ENCODE measurements at places on chromosomes 5 and 9. TPM values are rescaled to one million over a fixed set of nuclear protein-coding genes. Genes with fewer than 3 reads are reported as not detected.

DNA sequence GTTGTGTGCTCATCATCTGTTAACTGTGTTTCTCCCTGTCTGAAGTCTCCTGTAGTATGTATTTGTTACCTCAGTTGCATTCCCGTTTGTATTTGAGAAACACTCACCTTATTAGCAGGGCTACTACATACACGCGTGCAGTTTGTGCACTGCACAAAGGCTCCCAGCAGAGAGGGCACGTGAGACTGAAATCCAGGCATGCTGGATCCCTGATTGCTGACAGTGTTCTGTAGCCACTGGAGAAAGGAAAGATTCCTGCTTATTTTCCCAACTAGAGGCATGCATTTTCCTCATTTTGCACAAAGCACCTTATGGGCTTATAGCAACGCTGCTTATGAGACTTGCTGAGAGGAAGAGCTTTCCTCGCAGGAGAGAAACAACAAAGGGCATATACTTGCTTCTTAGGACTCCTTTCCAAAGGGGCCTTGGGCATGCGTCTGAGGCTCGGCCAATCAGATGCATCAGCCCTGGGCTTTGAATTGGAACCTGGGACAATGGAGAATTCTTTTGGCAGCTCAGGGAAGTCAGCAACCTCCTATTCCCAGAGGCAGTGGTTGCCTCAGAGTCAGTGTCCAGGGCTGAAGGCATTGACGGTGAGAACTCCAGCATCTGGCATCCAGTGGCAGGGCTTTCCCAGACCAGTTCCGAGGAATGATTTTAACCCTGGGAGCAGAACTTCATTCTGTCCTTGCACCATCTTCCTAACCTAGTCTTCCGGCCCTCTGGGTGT lies 9.9 kb upstream of the MEGF10 start:
- H3K36me3 ChIP-seq: no peaks in the 10 kb centered on the region
- no peaks in the 10 kb centered on the region for H3K27me3 ChIP-seq
- no peak for DNase-seq
- no peak overlapping the region for H3K27ac ChIP-seq
- no peak overlapping the region for H3K4me3 ChIP-seq

GRCh38 chr5:54637654-54638053 lies 120.1 kb downstream of the SNX18 start:
- no peaks in the 10 kb centered on the region for H3K27me3 ChIP-seq
- no peak for DNase-seq
- H3K27ac ChIP-seq: no peak overlapping the region

GRCh38 chr5:153084511-153084910 lies 406.0 kb upstream of the GRIA1 start:
- no peak for DNase-seq
- no peak overlapping the region for H3K4me3 ChIP-seq
- H3K36me3 ChIP-seq: no peaks in the 10 kb centered on the region
- H3K4me1 ChIP-seq: no peaks in the 10 kb centered on the region
- H3K27ac ChIP-seq: no peak overlapping the region

GRCh38 chr9:37995961-37996818 lies 72.8 kb downstream of the SHB start:
- H3K27ac ChIP-seq: no peak overlapping the region
- H3K27me3 ChIP-seq: no peaks in the 10 kb centered on the region
- no peak for DNase-seq
- no peak overlapping the region for H3K4me3 ChIP-seq
- H3K4me1 ChIP-seq: peaks cover 16% of the 10 kb centered on the region

GRCh38 chr9:127213859-127214258 lies 50.7 kb upstream of the GARNL3 start:
- no peak overlapping the region for H3K4me3 ChIP-seq
- H3K4me1 ChIP-seq: peaks cover 14% of the 10 kb centered on the region
- no peak for DNase-seq

Gene DMRT2
- 0.93 TPM for total RNA-seq

Gene CARD9
- total RNA-seq: 1.1 TPM

GRCh38 chr5:116502616-116503015 lies 72.0 kb downstream of the SEMA6A start:
- peaks cover 23% of the 10 kb centered on the region for H3K36me3 ChIP-seq
- peaks cover 8% of the 10 kb centered on the region for H3K4me1 ChIP-seq
- no peak overlapping the region for H3K27ac ChIP-seq
- H3K4me3 ChIP-seq: no peak overlapping the region
- H3K27me3 ChIP-seq: no peaks in the 10 kb centered on the region
- no peak for DNase-seq

Gene RMRP
- 14,987 TPM for total RNA-seq

- H3K27me3 ChIP-seq: no peaks in the 10 kb centered on the region
- H3K36me3 ChIP-seq: no peaks in the 10 kb centered on the region
- no peak for DNase-seq
- peaks cover 3% of the 10 kb centered on the region for H3K4me1 ChIP-seq
- no peak overlapping the region for H3K27ac ChIP-seq
Measured at GRCh38 chr9:15401266-15401665, 21.4 kb upstream of the SNAPC3 start.

- H3K4me3 ChIP-seq: no peak overlapping the region
- H3K4me1 ChIP-seq: peaks cover 4% of the 10 kb centered on the region
- no peaks in the 10 kb centered on the region for H3K27me3 ChIP-seq
- no peak for DNase-seq
- no peaks in the 10 kb centered on the region for H3K36me3 ChIP-seq
Measured at GRCh38 chr5:127805448-127805847, 102.3 kb downstream of the CCDC192 start.

DNA sequence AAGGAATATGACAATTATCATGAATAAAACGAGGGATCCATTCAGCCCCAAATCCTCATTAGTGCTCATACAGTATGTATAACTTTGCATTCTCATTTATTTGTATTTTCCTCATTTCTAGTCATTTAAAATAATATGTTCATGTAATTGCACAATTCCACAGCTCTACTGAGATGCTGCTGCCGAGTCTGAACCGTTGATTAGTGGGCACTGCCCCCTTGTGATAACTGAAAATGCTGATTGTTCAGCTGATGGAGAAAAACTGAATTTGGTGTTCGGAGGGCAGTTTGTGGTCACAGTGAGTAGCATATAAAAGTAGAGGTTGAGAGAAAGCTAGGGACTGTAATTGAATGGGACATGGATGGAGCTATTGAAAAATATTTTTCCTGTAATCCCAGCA lies 12.2 kb upstream of the GPR151 start:
- no peaks in the 10 kb centered on the region for H3K4me1 ChIP-seq
- no peak overlapping the region for H3K4me3 ChIP-seq
- H3K27me3 ChIP-seq: no peaks in the 10 kb centered on the region
- no peak for DNase-seq
- H3K36me3 ChIP-seq: no peaks in the 10 kb centered on the region
- no peak overlapping the region for H3K27ac ChIP-seq
